ENCODE measurements at places on chromosomes 16 and 17. TPM values are rescaled to one million over a fixed set of nuclear protein-coding genes. Genes with fewer than 3 reads are reported as not detected.

CHST5 gene
- total RNA-seq = not detected

EVPL gene
- total RNA-seq = under 0.01 TPM

DNA sequence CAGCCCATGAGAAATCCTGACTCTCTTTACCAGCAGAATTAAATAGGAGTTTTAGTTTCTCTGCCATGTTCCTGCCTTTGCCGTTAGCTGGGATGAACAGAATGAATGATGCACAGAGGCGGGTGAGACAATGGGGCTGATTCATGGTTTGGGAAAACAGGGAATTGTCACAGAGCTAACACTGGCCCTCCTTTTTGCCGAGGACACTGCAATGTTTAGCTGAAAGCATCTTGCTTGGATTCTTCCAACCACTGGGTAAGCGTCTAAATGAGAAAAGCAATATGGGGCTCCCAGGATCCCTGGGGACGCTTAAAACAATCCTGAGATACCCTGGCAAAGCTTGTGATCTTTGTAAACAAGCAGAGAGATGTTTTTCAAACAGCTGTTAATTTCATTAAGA is 12.8 kb upstream of the PAFAH1B1 start:
- no peaks in the 10 kb centered on the region for H3K4me1 ChIP-seq
- H3K4me3 ChIP-seq = no peak overlapping the region
- H3K27ac ChIP-seq = no peak overlapping the region

DNA sequence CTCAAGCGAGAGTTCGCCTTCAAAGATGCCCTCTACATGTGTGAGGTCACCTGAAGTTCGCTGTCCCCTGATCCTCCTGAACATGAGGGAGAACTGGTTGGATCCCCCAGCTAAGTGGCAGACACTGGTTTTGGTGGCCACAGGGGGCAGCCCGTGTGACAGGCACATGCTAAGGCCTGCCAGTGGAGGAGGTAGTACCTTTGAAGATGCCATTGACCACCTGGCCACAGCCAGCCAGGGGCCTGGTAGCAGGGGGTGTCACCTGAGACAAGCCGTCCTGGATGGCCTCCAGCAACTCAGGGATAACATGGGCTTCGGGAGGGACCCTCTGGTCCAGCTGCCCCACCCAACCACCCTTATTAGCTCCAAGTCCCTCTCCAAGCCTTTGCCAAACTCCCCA is 7.3 kb upstream of the ALDH3A1 start:
- H3K27me3 ChIP-seq = no peaks in the 10 kb centered on the region
- no peak for DNase-seq
- no peak overlapping the region for H3K27ac ChIP-seq
- no peak overlapping the region for H3K4me3 ChIP-seq
- peaks cover 13% of the 10 kb centered on the region for H3K4me1 ChIP-seq
- no peaks in the 10 kb centered on the region for H3K36me3 ChIP-seq

GRCh38 chr17:17809531-17810083 is 27.2 kb downstream of the SREBF1 start:
- no peak overlapping the region for H3K4me3 ChIP-seq
- H3K36me3 ChIP-seq = no peaks in the 10 kb centered on the region
- no peaks in the 10 kb centered on the region for H3K27me3 ChIP-seq

DNA sequence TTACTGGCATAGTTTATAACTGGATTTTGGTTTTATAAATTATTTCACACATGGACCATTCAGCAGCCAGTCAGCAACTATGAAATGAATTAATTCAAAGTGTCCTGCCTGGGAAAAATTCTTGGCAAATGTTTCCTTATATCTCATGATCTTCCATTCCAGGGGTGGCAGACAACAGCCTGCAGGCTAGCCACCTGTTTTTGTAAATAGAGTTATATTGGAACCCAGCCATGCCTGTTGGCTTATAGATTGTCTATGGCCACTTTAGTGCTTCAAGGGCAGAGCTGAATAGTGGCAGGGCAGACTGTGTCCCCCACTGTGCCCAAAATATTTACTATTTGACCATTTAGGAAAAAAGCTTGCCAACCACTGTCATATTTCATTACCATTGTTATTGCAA is 613.7 kb downstream of the TMEM114 start:
- H3K4me3 ChIP-seq = no peak overlapping the region
- H3K27ac ChIP-seq = no peak overlapping the region
- DNase-seq = no peak
- no peaks in the 10 kb centered on the region for H3K4me1 ChIP-seq

DNA sequence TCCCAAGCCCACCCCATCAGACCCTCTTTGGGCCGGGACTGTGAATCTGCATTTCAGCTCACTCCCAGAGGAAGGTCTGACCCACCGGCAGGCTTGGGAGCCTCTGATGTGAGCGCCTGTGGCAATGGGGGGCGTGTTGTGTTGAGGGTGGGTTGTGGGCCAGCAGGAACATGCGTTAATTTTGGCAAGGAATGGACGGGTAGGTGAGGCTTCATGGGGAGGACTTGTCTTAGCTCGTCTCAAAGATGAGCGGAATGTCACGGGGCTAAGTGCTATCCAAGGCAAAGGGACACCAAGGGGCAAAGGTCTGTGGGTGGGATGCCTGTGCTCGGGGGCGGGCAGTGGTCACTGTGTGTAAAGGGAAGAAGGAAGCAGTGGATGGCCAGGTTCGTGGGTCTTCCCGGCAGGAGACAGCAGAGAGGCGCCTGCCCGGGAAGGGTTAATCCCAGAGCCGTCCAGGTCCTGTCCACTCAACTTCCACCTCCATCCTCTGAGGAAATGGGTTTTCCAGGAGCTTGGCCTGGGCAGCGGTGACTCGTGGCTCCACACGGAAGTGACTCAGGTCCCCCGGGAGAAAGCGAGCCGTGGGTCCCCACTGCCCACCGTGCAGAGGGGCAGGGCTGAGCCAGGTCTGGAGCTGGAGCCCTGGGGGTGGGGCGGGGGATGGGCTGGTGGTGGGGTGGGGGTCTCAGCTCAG is 17.4 kb downstream of the ADGRG1 start:
- peak; percentile 51 for DNase-seq
- H3K27ac ChIP-seq = peak overlapping the region; percentile 74
- H3K27me3 ChIP-seq = no peaks in the 10 kb centered on the region
- H3K4me3 ChIP-seq = no peak overlapping the region
- H3K36me3 ChIP-seq = no peaks in the 10 kb centered on the region
- peaks cover 10% of the 10 kb centered on the region for H3K4me1 ChIP-seq

DNA sequence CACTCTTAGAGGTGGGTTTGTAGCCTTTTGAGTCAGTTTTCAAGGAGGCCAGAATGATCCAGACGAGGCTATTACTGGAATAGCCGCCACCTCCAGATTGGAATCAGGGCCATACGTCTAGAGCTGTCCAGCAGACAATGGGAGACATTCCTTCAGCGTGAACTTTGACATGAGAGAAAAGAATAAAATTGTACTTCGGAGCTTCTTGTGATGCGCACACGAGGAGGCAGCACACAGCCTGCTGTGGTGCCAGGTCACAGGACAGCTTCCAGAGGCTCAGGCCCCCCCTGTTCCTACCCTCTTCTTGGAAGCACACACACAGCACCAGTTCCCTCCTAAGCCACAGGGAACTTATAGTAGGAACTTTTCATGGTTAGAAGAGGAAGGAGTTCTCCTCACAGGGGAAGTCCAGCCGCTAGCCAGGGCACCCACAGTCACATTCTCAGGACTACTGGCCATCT is 81.0 kb downstream of the VPS53 start:
- no peak overlapping the region for H3K4me3 ChIP-seq
- no peaks in the 10 kb centered on the region for H3K36me3 ChIP-seq
- no peaks in the 10 kb centered on the region for H3K27me3 ChIP-seq
- no peaks in the 10 kb centered on the region for H3K4me1 ChIP-seq

GRCh38 chr17:40354221-40355122 is 10.1 kb downstream of the GJD3 start:
- H3K4me1 ChIP-seq = peaks cover 44% of the 10 kb centered on the region
- H3K4me3 ChIP-seq = no peak overlapping the region
- H3K27me3 ChIP-seq = no peaks in the 10 kb centered on the region
- peaks cover 37% of the 10 kb centered on the region for H3K36me3 ChIP-seq
- peak; percentile 19 for DNase-seq
- H3K27ac ChIP-seq = no peak overlapping the region

GRCh38 chr16:35186045-35186759 is 1726.8 kb downstream of the TP53TG3F start:
- no peak for DNase-seq
- H3K4me3 ChIP-seq = no peak overlapping the region
- H3K36me3 ChIP-seq = no peaks in the 10 kb centered on the region

DNA sequence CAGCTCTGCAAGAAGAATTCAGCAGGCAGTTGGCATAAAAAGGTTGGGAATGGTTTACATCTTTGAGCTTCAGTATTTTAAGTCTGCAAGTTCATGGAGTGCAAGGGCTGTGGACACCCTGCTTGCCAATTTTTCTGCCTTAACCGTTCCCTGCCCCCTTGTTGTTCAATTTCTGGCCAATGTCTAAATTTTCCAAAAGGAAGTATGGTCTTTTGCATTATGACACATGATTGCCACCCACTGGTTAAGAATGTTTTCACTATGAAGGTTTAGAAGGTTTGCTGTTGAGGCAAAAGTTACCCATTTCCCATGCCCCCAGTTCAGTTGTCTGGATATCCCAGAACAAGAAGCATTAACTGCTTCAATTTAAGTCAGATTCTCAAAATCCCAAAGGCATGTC is 441.9 kb downstream of the CDH13 start:
- no peak overlapping the region for H3K27ac ChIP-seq
- H3K36me3 ChIP-seq = no peaks in the 10 kb centered on the region
- H3K4me3 ChIP-seq = no peak overlapping the region
- H3K4me1 ChIP-seq = no peaks in the 10 kb centered on the region
- H3K27me3 ChIP-seq = peaks cover 5% of the 10 kb centered on the region
- no peak for DNase-seq

DNA sequence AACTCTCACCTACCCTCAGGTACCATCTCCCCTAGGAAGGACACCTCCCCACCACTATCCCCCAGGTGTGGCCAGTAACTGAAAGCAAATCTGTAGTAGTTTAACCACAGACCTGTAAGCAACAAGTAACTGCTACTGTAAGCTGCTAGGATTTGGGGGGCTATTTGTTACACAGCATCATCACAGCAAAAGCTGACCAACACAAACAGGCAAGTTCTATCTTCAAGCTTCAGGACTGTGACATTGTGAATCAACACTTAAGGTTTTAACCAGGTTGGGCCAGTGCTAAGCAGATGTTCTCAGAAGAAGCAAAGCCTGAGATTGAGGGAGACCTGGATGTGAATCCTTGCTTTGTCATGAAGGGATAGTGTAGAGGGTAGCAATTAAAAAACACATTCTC is 47.0 kb downstream of the ABCC6 start:
- DNase-seq = no peak
- no peaks in the 10 kb centered on the region for H3K27me3 ChIP-seq
- H3K27ac ChIP-seq = no peak overlapping the region
- no peaks in the 10 kb centered on the region for H3K36me3 ChIP-seq
- H3K4me1 ChIP-seq = no peaks in the 10 kb centered on the region

GRCh38 chr17:66893382-66893781 is 58.5 kb downstream of the CACNG5 start:
- no peak overlapping the region for H3K4me3 ChIP-seq
- H3K27ac ChIP-seq = no peak overlapping the region
- DNase-seq = no peak
- H3K4me1 ChIP-seq = no peaks in the 10 kb centered on the region
- no peaks in the 10 kb centered on the region for H3K36me3 ChIP-seq

DNA sequence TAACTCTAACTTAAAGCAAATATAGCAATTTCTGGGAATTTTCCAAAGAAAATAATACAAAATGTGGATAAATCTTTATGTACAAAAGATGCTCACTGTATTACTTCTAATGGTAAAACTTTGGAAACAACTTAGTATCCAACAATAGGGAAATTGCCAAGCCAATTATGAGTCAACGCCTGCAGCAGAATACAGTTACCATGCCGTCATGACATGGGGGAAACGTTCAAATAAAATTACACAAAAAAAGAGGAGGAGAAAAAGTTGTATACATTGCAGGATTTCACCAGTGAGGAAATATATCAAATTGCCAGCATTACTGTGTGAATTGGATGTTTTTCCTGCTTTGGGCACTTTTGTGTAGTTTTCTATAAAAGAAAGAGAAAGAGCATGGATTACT is 469.6 kb downstream of the SOX9 start:
- no peaks in the 10 kb centered on the region for H3K36me3 ChIP-seq
- no peak overlapping the region for H3K4me3 ChIP-seq
- peaks cover 33% of the 10 kb centered on the region for H3K27me3 ChIP-seq
- no peaks in the 10 kb centered on the region for H3K4me1 ChIP-seq
- H3K27ac ChIP-seq = no peak overlapping the region

GRCh38 chr16:8660841-8661301 is 13.5 kb upstream of the ABAT start:
- no peaks in the 10 kb centered on the region for H3K4me1 ChIP-seq
- no peak overlapping the region for H3K27ac ChIP-seq
- H3K4me3 ChIP-seq = no peak overlapping the region
- no peaks in the 10 kb centered on the region for H3K27me3 ChIP-seq
- peaks cover 5% of the 10 kb centered on the region for H3K36me3 ChIP-seq
- DNase-seq = peak; percentile 77

GRCh38 chr17:78397681-78398101 is 19.2 kb downstream of the PGS1 start:
- H3K4me1 ChIP-seq = peaks cover 11% of the 10 kb centered on the region
- no peaks in the 10 kb centered on the region for H3K27me3 ChIP-seq
- H3K36me3 ChIP-seq = no peaks in the 10 kb centered on the region
- no peak overlapping the region for H3K27ac ChIP-seq
- H3K4me3 ChIP-seq = no peak overlapping the region

- H3K4me1 ChIP-seq = no peaks in the 10 kb centered on the region
- H3K4me3 ChIP-seq = no peak overlapping the region
- peaks cover 6% of the 10 kb centered on the region for H3K27me3 ChIP-seq
- no peaks in the 10 kb centered on the region for H3K36me3 ChIP-seq
- peak; percentile 55 for DNase-seq
- no peak overlapping the region for H3K27ac ChIP-seq
These were observed 28.4 kb upstream of the TMC5 start for GRCh38 chr16:19389246-19389645.
